ENCODE measurements at places on chromosomes 5 and 9. TPM values are rescaled to one million over a fixed set of nuclear protein-coding genes. Genes with fewer than 3 reads are reported as not detected.
A peak's percentile ranks its signal among the peaks of the same experiment; 100 is the strongest.

DNA sequence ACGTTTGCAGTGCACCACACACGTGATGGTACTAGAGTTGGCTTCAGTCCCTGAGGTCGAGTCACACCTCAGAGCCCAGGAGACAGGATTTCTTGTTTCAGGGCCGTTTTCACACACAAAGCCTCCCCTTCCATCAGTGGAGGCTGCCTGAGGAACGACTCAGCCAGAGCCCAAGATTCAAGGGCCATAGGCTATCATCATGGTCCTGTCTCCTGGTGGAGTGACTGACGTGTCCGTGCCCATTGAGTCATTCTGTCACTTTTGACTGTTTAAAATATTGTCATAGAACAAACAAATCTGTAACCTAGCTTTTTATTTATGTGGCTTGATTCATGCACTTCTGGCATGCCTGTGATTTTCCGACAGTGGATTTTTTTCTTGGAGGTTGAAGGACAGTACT is 28.3 kb downstream of the CAMK2A start:
- H3K36me3 ChIP-seq = peaks cover 20% of the 10 kb centered on the region
- H3K4me3 ChIP-seq = no peak overlapping the region
- no peak for DNase-seq
- no peaks in the 10 kb centered on the region for H3K27me3 ChIP-seq

GRCh38 chr5:79297661-79298060 is 61.7 kb downstream of the JMY start:
- peaks cover 3% of the 10 kb centered on the region for H3K36me3 ChIP-seq
- H3K4me3 ChIP-seq = no peak overlapping the region
- no peaks in the 10 kb centered on the region for H3K27me3 ChIP-seq
- H3K27ac ChIP-seq = no peak overlapping the region

GRCh38 chr5:50967563-50968355 is 301.3 kb downstream of the PARP8 start:
- H3K4me3 ChIP-seq = no peak overlapping the region
- no peaks in the 10 kb centered on the region for H3K36me3 ChIP-seq
- no peak overlapping the region for H3K27ac ChIP-seq
- H3K27me3 ChIP-seq = peaks cover 87% of the 10 kb centered on the region

DNA sequence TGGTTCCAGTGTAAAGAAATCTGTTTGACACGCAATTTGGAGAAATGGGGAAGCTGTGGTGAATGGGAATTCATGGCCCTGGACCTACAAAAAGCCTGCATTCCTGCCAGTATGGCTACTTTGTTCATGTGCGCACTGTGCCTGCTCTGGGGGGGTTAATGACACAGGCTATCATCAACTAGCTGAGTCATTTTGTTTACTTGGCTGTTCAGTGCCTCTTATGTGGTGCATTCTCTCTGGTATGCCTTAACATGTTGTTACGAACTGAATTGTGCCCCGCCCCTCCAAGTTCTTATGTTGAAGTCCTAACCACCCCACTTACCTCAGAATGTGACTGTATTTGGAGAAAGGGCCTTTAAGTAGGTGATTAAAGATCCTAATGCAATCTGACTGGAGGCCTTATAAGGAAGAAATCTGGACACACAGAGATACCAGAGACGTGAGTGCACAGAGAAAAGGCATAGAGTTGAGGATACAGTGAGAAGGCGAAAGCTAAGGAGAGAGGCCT is 20.4 kb upstream of the UBAP1 start:
- no peak overlapping the region for H3K27ac ChIP-seq
- H3K4me3 ChIP-seq = no peak overlapping the region
- H3K27me3 ChIP-seq = no peaks in the 10 kb centered on the region
- no peaks in the 10 kb centered on the region for H3K4me1 ChIP-seq
- no peak for DNase-seq

DRD1 gene
- total RNA-seq = 2.3 TPM

FAM151B gene
- total RNA-seq = 15.5 TPM

- H3K36me3 ChIP-seq = no peaks in the 10 kb centered on the region
- H3K27me3 ChIP-seq = peaks cover 23% of the 10 kb centered on the region
- no peak overlapping the region for H3K27ac ChIP-seq
Observed at GRCh38 chr5:96434201-96434645, 1.2 kb upstream of the PCSK1 start.

DNA sequence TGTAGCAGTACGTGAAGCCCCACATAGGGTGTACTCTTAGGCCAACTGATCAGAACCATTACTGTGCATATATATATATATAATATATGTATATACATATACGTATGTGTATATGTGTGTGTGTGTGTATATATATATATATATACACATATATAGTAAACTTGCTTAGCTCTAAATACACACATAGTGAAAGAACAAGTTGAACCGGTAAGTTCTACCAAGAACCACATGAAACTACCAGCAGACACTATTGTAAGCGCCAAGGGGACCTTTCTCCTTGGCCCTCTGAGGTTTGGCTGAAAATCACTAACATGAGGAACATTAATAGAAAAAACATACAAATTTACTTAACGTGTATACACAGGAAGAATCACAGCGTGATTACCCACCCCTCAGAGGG is 1.8 kb upstream of the TARS1 start:
- peak overlapping the region; percentile 95 for H3K4me3 ChIP-seq
- DNase-seq = no peak
- H3K27me3 ChIP-seq = no peaks in the 10 kb centered on the region
- no peak overlapping the region for H3K27ac ChIP-seq
- peaks cover 9% of the 10 kb centered on the region for H3K4me1 ChIP-seq

DNA sequence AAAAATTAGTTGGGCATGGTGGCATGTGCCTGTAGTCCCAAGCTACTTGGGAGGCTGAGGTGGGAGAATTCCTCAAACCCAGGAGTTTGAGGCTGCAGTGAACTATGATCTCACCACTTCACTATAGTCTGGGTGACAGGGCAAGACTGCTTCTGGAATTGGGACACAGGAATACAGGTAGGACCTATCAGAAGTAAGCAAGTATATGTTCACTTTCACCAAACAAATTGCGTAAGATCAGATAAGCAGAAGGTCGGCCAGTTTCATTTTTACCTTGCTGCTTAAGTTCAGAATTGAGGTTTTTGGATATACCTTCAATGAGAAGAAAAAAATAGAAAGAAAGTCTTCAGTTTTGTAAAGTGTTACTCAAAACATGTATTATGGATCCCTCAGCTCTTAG is 171.7 kb downstream of the MAT2B start:
- no peaks in the 10 kb centered on the region for H3K4me1 ChIP-seq
- no peak overlapping the region for H3K27ac ChIP-seq
- no peak overlapping the region for H3K4me3 ChIP-seq
- no peak for DNase-seq

DNA sequence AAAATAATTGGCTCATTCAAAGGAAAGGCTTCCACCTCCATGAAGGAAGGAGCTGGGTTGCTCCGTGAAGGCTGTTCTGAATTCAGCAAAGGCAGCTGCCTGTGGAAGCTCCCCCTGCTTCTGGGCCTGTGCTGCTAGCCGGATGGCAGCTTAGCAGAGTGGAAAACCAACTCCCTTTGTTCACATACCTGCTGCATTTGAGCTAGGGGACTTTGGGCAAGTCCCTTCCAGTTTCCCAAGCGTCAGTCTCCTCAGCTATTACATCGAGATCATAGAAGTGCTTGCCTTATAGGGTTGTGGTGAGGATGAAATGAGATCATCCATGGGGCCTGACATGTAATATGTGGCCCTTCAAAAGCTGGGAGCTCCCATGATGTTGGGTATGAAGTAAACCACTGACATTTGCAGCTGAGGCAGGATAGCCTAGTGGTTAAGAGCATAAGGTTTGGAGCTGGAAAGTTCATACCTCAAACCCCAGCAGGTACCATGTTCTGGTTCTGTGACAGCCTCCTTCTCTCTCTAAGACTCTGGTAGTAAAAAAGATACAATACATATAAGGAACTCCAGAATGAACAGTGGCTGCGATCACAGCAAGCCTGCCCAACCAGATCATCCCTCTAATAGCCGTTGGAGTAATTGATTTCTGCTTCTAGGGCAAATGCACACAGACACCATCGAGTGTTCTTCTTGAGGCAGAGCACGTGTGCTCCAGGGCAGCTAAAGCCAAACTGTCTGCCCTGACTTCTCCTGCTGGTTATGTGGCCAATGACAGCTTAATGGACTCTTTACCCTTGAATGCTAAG is 11.0 kb upstream of the DENND1A start:
- H3K27me3 ChIP-seq = no peaks in the 10 kb centered on the region
- H3K4me1 ChIP-seq = no peaks in the 10 kb centered on the region
- no peaks in the 10 kb centered on the region for H3K36me3 ChIP-seq
- no peak overlapping the region for H3K4me3 ChIP-seq
- no peak for DNase-seq
- H3K27ac ChIP-seq = no peak overlapping the region

GRCh38 chr9:94949370-94949769 is 222.9 kb downstream of the AOPEP start:
- DNase-seq = no peak
- H3K27ac ChIP-seq = no peak overlapping the region
- no peak overlapping the region for H3K4me3 ChIP-seq

ADGRD2 gene
- 0.50 TPM for total RNA-seq

- DNase-seq = no peak
- no peak overlapping the region for H3K4me3 ChIP-seq
- H3K27me3 ChIP-seq = no peaks in the 10 kb centered on the region
- H3K36me3 ChIP-seq = no peaks in the 10 kb centered on the region
- no peak overlapping the region for H3K27ac ChIP-seq
- no peaks in the 10 kb centered on the region for H3K4me1 ChIP-seq
Observed at GRCh38 chr5:111572561-111572960, 60.2 kb upstream of the STARD4 start.

DNA sequence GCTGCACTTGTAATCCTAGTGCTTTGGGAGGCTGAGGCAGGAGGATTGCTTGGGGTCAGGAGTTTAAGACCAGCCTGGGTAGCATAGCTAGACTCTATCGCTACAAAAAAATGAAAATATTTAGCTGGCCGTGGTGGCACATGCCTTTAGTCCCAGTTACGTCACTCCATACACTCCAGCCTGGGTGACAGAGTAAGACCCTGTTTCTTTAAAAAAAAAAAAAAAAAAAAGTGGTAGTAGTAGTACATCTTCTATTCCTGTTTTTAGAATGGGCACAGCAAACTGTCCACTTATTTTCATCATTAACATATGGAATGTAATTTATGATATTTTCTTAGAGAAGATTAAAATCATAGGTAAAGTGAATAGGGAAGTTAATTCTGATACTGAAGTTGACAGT is 48.2 kb downstream of the TRIO start:
- H3K36me3 ChIP-seq = no peaks in the 10 kb centered on the region
- H3K4me3 ChIP-seq = no peak overlapping the region
- peaks cover 10% of the 10 kb centered on the region for H3K4me1 ChIP-seq
- no peak overlapping the region for H3K27ac ChIP-seq
- DNase-seq = no peak

DNA sequence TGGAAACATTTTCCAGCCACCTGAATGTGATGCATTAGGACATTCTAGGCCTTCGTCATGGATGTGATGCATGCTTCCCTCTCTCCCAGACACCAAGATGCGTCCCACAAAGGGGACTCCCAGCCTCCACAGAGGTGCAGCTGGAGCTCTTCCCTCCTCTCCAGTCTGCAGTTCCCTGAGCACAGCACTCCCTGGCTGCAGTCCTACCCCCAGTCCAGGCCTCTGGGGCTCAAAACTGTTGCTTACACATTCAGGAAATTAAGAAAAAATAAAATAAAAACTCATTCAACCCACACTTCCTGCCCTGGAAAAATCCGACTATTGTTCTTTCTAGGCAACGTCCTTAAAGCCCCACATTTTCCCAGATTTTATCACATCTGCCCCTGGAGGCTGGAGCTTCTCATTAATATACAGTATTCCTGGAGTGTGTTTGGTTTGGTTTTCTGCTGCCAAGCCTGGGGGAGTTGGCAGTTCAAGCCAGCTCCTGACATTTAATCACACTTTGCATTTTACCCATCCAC is 78.4 kb upstream of the ICE1 start:
- no peaks in the 10 kb centered on the region for H3K27me3 ChIP-seq
- H3K36me3 ChIP-seq = no peaks in the 10 kb centered on the region
- DNase-seq = no peak
- H3K4me3 ChIP-seq = no peak overlapping the region
- H3K27ac ChIP-seq = peak overlapping the region; percentile 25
- H3K4me1 ChIP-seq = peaks cover 16% of the 10 kb centered on the region

ANKRD18A gene
- 4.6 TPM for total RNA-seq

GRCh38 chr5:148853868-148854267 is 27.5 kb downstream of the ADRB2 start:
- no peak overlapping the region for H3K4me3 ChIP-seq
- H3K36me3 ChIP-seq = no peaks in the 10 kb centered on the region
- DNase-seq = no peak
- no peak overlapping the region for H3K27ac ChIP-seq
- H3K4me1 ChIP-seq = no peaks in the 10 kb centered on the region
- H3K27me3 ChIP-seq = no peaks in the 10 kb centered on the region

GRCh38 chr5:149273950-149274349 is 2.3 kb downstream of the AFAP1L1 start:
- peaks cover 31% of the 10 kb centered on the region for H3K27me3 ChIP-seq
- peaks cover 19% of the 10 kb centered on the region for H3K4me1 ChIP-seq
- H3K4me3 ChIP-seq = no peak overlapping the region
- no peak overlapping the region for H3K27ac ChIP-seq

DNA sequence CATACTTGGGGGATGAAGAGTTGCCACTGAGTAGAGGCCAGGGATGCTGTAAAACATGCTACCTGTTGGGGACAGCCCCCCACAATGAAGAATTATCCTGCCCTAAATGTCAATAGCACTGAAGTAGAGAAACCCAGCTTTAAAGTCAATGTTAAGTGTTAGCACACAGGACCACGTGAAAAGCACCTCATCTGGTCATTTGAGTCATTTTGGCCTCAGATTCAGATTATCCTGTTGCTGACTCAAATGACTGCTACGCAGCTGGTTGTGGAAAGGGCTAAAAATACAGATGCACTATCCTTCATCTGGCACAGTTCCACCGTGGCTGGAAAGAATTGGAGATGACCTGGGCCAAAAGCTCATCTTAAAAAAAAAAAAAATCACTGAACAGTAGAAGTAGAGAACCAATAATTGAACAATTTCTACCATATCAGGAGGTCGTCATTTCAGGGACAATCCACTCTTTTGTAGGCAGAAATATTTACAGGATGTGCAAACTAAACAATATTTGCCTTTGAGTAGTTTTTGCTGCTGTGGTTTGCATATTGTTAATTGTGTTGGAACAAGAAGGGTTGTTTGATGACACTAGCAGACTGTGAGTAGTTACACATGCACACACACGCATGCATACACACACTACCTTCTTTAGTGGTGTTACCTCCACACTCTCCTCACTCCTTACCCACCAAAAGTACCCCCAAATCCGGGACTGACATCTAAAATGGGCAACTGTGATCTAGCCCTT is 195.3 kb upstream of the KLF9 start:
- H3K36me3 ChIP-seq = no peaks in the 10 kb centered on the region
- H3K4me3 ChIP-seq = no peak overlapping the region
- DNase-seq = no peak
- H3K27me3 ChIP-seq = no peaks in the 10 kb centered on the region

IFNB1 gene
- total RNA-seq = not detected

GPX3 gene
- 22.7 TPM for total RNA-seq

EXOC3 gene
- 29.7 TPM for total RNA-seq

GRCh38 chr5:67287510-67288268 is 91.1 kb upstream of the CD180 start:
- H3K4me3 ChIP-seq = no peak overlapping the region
- peak overlapping the region; percentile 31 for H3K27ac ChIP-seq
- peak; percentile 68 for DNase-seq
- peaks cover 16% of the 10 kb centered on the region for H3K4me1 ChIP-seq
- no peaks in the 10 kb centered on the region for H3K36me3 ChIP-seq
